NCI-H526 treated with DMSO at 0.1 percent for 48 hours (cell line): ENCODE measurements at places on chromosomes 5 and 9.

GRCh38 chr5:169767938-169768337 lies 130.9 kb downstream of the DOCK2 start:
- DNase-seq, result peak; percentile 14

DNA sequence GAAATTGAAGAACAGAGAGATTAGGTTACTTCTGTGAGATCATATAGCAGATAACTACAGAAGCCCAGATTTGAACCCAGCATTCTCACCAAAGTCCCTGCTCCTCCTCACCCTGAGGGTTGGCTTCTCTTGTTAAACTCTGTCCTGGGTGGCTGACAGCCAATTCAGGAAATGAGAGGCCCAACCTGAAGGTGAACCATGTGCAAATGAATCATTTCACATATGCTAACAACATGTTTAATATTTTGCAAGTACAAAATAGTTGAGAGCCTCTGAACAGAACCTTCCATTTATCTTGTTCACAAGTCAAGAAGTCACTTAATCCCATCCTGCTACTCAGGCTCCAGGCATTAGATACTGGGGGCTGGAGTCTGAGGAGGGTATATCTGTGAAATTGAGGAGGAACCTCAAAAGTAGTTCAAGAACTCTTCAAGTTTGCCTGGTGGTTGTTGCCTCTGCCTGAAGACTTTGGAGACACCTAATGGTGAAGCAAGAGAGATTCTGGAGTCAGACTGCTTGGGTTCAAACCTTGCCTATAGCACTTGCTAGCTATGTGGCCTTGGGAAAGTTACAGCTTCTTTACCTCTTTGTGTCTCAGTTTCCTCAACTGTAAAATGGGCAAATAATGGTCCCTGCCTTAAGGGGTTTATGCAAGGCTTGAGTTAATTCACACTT lies 564.0 kb downstream of the PSAT1 start:
- DNase-seq, result no peak

- DNase-seq, result no peak
Observed at GRCh38 chr5:111083323-111083722, 8.8 kb upstream of the WDR36 start.

DNA sequence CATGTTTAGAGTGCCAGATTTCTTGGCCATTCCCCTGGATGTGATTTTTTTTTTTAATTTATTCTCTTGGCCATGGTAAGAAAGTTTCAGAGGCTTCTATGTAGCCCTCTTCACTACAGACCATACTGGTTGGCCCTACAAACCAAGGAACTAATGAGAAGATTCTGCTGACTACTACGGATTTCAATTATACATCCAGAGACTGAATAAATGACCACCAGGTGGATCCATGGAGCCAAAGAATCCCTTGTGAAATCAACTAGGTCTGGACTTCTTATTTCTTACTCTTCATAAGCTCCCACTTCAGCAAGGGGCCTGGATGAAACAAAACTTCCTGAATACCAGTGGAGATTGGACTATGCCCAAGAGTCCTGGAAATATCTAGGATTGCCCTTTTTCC lies 27.6 kb downstream of the ZNF622 start:
- no peak for DNase-seq

GRCh38 chr5:94395468-94395867 lies 222.9 kb downstream of the KIAA0825 start:
- DNase-seq, result no peak

GRCh38 chr9:105064248-105065097 lies 136.5 kb upstream of the ABCA1 start:
- DNase-seq, result peak; percentile 26

DNA sequence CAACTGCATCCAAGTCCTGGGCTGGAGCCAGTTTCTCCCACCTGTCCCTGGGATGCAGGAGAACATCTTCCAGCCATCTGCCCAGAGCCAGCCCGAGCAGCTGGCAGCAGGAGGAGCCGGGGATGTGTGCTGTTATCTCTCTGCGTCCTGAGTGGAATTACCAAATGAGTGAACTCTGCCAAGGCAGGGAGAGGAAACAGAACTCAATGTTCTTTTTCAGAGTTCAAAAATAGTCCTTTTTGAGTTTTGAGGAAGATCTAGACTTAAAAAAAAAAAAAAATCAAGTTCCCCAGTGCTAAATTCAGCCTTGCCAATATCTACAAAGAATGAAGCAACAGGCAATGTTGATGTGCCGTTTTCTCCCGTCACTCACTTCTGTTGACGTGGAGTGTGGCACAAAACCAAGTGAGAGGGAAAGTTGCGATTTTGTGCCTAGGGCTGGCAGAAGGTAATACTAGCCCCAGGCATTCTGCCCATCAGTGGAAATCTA lies 56.2 kb downstream of the TMOD1 start:
- no peak for DNase-seq

DNA sequence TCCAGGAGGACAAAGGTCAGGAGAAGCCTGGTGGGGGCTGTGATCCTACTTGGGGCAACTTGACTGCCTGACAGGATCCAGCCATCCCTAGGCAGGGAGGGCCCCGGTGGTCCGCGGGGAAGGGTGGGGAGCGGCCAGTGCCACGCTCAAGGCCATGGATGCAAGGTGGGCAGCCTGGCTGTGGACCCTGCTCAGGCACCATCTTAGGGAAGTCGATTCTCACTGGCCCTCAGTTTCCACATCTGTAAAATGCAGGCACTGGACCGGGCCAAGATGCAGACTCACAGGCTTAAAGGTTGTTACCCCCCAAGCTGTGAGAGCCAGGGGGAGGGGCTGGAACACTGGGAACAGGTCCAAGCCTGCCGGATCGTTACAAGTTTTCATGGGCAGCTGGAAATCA lies 8.7 kb upstream of the DOLPP1 start:
- DNase-seq, result no peak

GRCh38 chr5:112434641-112435040 lies 15.6 kb upstream of the EPB41L4A start:
- no peak for DNase-seq

GRCh38 chr5:1747079-1747802 lies 52.4 kb downstream of the MRPL36 start:
- no peak for DNase-seq

DNA sequence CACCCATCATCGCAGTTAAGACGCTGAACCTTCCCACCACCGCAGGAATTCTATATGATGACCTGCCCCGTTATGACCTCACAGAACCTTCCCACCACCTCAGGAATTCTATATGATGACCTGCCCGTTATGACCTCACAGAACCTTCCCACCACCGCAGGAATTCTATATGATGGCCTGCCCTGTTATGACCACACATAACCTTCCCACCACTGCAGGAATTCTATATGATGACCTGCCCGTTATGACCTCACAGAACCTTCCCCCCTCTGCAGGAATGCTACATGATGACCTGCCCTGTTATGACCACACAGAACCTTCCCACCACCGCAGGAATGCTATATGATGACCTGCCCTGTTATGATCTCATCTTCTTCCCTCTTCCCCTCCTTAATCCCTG lies 64.3 kb downstream of the IRX1 start:
- DNase-seq, result no peak

DNA sequence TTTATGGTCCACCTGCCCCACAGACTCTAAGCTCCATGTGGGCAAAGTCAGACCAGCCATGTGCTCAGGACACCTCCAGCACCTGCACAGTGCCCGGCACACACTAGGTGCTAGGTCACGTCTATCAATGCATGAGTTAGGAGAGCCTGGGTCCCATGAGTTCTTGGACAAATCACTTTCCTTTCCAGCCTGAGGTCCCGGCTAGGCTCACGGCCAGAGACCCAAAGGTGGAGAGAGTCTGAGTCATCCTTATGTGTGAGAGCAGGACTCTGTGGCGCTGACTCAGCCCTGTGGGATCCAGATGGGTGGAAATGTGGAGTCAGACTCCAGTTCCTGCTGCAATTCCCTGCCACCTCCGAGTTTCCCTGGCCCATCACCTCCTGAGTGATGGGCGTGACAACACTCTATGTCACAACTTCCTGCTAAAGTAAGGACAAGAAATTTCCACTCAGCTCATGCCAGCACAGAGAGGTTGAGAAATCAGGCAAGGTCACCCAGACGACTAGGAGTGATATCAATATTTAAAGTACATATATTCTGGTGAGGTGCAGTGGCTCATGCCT lies 2.5 kb upstream of the ST6GALNAC4 start:
- DNase-seq, result no peak

GRCh38 chr5:40623480-40624420 lies 56.0 kb upstream of the PTGER4 start:
- DNase-seq, result no peak

DNA sequence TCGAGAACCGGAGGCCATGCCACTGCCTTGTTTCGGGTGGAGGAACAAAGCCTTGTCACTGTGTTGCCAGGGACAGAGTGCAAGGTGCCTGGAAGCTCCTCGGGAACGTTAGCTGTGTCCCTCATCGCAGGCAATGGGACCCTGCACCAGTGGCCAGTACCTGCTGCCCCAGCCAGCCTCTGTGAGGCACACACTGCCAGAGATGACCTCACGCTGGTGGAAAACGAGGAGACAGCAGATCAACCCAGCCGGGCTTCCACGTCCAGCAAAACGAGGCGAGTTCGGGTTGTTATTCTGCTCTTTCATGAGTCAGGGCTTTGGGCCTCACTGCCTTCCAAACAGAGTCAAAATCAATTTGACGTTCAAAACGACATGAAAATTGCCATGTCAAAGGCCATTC lies 104.1 kb downstream of the ADAMTS2 start:
- no peak for DNase-seq

DNA sequence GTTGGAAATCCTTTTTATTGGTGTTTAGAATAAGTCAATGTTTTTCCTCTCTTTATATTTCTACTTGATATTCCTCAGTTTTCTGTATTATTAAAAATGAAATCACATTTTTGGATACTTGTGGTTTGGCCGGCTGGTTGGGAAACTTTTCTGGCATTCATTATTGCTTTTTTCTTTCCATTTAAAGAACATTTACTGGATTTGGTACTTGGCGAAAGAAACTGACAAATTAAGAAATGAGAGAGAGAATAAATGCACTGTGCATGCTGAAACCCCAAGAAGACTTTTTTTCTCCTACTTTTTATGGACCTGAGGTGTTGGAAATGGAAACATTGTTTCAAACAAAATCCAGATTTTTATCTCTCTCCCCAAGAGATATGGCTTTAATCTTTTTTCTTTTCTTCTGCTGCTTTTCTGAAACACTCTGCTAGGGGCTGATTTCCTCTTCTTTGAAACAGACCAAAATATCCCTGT lies 128.4 kb downstream of the SNX18 start:
- DNase-seq, result no peak

DNA sequence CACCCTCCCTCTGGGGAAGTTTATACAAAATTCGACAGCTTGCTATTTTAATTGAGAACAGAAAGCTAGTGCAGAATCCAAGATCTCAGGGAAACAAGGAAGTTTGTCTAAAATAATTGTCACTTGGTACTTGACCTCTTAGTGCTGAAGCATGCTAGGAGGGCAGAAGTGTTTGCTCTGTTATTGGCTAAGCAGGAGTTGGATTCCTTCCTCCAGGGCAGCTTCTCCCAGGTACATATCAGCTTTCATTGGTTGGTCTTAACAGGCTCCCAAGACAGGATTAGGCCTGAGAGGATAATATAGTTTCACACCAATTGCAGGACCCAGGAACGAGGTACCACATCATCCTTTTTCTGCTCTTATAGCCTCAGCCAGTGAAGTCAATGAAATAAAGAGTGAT lies 432.8 kb downstream of the IRX1 start:
- no peak for DNase-seq

GRCh38 chr5:78648359-78649210 lies at the start of gene LHFPL2:
Gene LHFPL2, minus strand, starts transcription at chr5:78648772. Its CDS starts 138,559 bp downstream, at chr5:78510213.
- peak; percentile 42 for DNase-seq

DNA sequence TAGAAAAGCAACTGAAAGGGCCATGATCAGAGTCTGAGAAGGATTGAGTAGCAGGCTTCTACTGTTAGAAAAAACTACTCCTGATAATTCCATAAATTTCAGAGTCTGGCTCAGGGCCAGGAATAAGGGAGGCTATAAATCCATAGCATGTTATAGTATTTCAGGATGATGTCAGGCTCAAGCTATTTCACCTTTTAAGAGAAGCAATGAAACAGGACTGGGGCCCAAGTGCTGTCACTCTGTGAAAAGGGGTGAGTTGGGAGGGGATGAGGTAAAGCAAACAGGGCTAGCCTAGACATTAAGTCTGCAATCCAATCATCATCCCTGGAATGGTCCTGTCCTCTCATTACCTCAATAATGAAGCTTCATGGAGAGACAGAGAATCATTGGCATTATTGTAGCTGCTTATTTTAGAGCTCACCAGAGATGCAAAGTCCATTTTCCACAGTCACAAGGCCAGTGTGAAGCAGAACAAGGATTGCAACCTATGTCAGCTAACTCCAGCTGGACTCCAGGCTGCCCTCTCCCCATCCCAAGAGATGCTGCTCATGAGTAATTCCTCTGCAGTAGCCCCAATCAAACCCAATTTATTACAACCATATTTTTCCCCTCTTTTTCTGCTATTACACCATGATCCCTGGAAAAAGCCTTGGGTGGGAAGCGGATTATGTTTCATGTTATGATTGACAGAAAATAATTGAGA lies 56.0 kb downstream of the PAPPA start:
- DNase-seq, result no peak

GRCh38 chr9:113501129-113501686 lies 37.7 kb downstream of the RGS3 start:
- DNase-seq, result no peak

DNA sequence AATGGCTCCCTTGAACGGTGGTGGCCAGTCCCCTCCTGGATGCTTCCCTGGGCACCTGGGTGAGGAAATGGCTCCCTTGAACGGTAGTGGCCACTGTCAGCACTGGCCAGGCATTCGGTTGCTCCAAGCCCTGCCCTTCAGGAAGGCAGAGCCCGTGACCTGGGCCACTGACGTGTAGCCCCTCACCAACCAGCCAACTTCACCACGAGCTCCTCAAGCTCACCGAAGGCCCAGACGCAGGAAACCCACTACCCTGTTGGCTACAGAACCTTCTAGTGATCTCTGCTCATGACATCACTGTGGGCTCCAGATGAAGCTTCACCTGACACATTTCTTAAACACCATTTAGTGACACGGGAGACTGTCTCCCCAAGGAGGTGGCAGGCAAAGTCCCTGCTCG lies 9.2 kb downstream of the SLC6A3 start:
- no peak for DNase-seq

DNA sequence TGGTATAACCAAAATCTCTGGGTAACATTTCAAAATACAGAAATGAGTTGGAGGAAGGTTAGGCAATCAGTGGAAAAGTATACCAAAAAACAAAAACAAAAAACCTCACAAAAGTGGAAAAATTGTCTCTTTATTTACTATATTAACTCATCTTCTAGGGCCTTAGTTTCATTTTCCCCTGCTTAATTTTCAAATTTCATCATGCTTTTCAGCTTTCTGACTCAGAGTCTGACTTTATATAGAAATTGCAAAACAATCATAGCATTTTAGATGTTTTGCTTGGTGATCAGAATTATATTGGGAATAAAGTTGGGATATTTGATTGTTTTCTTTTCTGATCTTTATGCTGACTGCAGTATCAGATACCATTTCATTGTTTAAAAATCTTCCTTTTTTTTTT lies 257.0 kb upstream of the PRR16 start:
- DNase-seq, result no peak

- DNase-seq, result no peak
Observed at GRCh38 chr5:19855453-19855852, 132.5 kb downstream of the CDH18 start.

GRCh38 chr9:120755044-120755443 lies 38.2 kb downstream of the FBXW2 start:
- DNase-seq, result peak; percentile 14
